ENCODE measurements at places on chromosomes 1 and 21.

DNA sequence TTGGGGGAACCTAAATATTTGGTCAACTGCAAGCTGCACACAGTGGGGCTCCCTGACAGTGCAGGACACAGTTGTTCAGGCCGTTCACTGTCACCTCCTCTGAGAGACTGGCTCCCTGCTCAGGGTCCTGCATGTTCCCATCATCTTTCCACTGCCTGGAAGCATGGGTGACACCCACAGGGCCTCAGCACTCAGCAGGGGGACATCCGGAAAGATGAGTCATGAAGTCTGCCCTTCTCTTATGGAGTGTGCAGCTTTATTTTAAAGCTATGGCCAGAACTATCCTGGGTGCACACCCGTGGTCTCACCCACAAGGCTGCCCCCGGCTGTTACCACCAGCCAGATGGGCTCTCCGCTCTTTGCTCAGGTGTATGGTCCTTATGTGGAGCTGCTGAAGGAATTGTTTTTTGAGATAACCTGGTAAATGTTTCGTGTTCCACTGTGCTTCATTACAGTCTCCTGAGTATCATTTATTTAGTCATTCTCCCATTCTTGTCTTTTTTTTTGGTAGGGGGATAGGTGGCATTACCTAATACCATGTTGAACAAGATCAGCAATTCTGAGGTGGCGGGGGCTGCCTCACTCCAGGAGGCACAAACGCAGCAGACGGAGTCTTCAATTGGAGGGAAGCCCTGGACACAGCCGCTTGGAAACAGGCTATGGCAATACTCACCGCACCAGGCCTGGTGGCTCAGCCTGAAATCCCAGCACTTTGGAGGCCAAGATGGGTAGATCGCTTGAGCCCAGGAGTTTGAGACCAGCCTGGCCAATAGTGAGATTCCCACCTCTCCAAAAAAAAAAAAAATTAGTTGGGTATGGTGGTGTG lies 14.3 kb downstream of the TRIM11 start:
- DNase-seq: no peak

DNA sequence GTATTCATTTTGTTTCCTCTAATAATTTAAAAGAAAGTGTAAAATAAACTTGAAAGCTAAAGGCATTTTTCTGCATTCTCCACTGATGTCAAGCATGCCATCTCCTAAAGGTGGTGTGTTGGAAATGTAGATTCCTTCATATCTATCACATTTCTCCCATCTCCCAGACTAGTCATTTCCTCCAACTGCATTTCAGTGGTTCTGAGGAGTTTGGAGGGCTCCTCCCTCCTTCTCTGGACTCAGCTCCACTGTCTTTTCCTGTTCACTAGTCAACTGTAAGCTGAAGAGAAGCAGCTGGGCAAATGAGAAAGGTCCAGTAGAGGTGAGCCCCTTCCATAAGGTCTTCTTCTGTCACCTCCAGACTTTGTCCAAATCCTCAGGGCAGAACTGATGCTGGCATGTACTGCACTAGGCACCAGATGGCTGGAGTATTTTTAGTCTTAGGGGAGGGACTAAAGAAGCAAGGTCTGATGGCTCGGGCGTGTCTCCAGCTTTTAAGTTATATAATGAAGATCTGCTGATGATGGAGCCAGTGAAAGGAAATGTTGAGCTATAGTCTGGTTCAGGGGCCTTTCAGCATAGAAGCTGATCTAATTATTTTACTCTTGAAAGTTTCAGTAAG lies 186.1 kb downstream of the NTNG1 start:
- DNase-seq: no peak

GRCh38 chr1:169508432-169509338 lies 22.9 kb upstream of the SLC19A2 start:
- DNase-seq: no peak

GRCh38 chr1:84146411-84147032 lies 2.5 kb downstream of the PRKACB start:
- peak; percentile 15 for DNase-seq

GRCh38 chr1:218361298-218362065 lies 16.3 kb downstream of the TGFB2 start:
- DNase-seq: no peak

- no peak for DNase-seq
Observed at GRCh38 chr1:20223551-20224419, 37.5 kb upstream of the PLA2G2C start.

DNA sequence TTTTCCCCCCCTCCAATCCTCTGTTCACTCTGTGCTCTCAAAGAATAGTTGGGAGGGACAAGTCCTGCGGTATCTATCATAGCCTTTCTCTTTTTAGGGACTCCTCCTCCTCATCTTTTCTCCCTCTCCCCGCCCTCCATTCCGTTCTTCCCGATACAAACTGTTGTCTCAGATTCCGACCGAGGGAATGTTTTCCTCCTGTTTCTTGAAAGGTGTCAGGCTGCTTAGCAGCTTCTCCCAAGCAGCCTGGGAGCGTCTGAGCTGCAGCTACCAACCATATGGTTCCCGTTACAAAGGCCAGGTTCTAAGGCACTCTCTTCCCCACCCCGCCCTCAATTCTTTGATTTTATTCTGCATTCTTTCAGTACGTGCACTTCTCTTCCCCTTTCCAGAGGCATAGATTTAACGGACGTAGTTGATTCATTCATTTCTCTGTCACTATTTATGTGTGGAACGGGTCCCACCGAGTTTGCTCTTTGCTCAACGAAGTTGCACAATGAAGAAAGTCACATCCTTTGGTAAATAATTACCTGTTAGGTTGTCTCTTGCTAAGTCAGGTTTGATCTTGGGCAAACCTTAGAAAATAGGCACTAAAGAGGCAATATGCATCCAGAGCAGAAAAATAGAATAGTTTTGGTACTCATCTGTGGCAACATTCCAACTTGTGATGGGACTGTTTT lies 2.8 kb downstream of the ADGRL2 start:
- no peak for DNase-seq

- DNase-seq: no peak
Observed at GRCh38 chr1:161226759-161227158, 899 bp downstream of the TOMM40L start.

DNA sequence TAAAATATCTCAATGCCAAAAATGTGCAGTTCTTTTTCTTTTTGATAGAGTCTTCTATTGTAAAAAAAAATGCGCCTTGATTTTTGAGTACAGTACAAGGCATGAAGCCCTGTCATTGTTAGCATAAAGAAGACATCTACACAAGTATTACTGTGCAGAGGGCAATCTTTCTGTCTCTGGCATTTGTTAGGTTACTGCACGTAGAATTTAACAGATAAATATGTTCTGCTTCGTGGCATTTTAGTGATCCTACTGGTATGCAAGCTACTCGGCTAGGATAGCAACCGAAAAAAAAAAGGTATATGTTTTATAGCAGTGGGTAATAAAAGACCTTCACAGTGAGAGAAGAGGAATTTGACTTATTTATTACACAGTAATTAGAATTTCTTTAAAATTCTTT lies 492.9 kb upstream of the ADGRL2 start:
- no peak for DNase-seq

GRCh38 chr1:19435181-19435580 lies 50.2 kb downstream of the CAPZB start:
- DNase-seq: peak; percentile 59

DNA sequence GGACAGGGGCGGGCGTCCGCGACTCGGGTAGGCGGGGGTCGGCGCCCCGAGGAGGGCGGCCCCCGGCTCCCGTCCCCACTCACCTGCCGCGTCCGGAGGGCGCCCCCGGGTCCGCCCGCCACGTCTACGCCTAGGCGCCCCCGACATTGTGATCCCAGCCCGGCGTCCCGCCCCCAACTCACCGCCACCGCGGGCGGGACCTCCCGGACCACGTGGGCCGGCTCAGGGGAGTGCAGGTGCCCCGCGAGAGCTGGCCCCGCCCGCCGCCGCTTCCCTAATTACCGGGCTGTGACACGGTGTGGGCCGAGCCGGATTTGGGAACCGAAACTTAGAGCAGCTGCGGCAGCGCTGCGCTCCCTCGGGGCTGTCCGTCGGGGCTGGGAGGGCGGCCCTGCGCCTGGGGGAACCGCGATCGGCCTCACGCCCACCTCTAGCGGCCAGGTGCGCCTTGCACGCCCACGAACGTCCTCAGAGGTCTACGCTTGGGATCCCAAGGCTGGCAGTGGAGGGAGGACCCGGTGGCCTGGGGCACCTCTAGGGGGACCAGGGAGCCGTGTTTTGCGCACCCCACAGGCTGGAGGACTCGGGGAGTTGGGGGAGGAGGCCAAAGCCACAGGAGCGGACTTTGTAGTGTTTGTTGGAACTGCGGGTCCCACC lies 521 bp upstream of the NADK start:
- peak; percentile 45 for DNase-seq

DNA sequence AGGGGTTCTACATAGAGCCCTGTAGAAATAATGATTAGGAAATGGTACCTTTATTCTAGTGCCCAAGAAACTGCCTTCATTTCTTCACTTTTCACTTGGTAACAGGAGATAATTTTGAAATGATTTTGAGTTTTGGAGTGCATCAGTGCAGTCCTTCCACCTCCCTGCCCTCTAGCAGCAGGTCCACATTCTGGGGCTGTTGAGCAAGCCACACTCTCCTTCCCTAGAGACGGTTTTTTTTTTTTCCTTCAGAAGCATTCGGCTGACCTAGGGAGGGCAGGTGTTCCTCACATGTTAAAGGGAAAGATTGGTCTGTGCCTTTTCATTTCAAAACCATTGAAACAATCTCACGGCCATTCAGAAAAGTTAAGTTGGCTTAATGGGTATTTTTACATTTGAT lies 39.8 kb downstream of the SLC37A1 start:
- DNase-seq: no peak

- DNase-seq: no peak
Observed at GRCh38 chr1:26922901-26923300, 1.4 kb downstream of the NUDC start.

Measured in midbrain (tissue), 1 donor.